ENCODE measurements at places on chromosomes 7 and 10.

- no peak for DNase-seq
Observed at GRCh38 chr7:13407911-13408310, 581.6 kb downstream of the ETV1 start.

- no peak for DNase-seq
Observed at GRCh38 chr10:91347529-91347928, 62.6 kb upstream of the HECTD2 start.

- no peak for DNase-seq
Observed at GRCh38 chr10:34198953-34199352, 616.1 kb downstream of the PARD3 start.

GRCh38 chr7:134632937-134633540 lies 13.6 kb upstream of the BPGM start:
- peak; percentile 76 for DNase-seq

DNA sequence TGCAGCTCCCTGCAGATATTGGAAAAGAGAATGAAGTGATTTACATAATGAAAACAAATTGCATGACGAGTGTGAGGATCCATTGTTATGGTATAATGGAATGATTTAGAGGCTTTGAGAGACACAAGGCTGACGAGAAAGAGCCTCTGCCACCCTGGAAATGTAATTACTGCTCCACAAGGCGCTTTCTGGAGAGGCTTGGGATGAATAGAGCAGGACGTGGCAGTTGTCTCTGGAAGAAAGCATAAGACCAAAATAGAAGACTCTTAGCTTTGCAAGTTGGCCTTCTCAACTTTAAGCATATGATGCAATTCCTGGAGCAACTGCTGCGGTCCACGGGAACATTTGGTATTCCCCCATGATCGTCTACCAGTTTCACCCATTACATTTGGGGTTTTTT lies 181.9 kb upstream of the TCF7L2 start:
- DNase-seq = no peak

DNA sequence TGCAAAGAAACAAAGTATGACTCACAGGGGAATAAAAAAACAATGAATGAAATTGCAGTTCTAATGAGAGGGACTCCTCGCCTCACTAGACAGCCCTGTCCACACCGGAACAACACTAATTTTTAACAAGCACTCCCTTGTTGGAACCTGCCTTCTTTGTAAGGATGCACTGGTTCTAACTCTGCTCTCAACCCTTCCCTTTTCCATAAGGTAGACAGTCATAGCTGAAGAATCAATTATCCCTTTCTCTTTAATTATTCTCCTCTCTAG lies 65.1 kb downstream of the TSPAN12 start:
- DNase-seq = no peak

DNA sequence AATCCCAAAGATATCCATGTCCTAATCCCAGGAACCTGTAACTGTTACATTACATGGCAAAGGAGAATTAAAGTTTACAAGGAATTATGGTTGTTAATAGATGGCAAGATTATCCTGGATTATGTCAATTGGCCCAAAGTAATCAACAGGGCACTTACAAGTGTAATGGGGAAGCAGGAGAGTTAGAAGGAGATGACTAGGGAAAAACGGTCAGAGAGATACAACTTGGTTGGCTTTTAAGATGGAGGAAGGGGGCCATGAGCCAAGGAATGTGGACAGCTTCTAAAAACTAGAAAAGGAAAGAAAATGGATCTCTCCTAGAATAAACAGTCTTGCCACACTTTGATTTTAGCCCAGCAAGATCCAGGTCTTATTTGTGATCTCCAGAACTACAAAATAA lies 3.3 kb downstream of the JMJD1C start:
- no peak for DNase-seq

DNA sequence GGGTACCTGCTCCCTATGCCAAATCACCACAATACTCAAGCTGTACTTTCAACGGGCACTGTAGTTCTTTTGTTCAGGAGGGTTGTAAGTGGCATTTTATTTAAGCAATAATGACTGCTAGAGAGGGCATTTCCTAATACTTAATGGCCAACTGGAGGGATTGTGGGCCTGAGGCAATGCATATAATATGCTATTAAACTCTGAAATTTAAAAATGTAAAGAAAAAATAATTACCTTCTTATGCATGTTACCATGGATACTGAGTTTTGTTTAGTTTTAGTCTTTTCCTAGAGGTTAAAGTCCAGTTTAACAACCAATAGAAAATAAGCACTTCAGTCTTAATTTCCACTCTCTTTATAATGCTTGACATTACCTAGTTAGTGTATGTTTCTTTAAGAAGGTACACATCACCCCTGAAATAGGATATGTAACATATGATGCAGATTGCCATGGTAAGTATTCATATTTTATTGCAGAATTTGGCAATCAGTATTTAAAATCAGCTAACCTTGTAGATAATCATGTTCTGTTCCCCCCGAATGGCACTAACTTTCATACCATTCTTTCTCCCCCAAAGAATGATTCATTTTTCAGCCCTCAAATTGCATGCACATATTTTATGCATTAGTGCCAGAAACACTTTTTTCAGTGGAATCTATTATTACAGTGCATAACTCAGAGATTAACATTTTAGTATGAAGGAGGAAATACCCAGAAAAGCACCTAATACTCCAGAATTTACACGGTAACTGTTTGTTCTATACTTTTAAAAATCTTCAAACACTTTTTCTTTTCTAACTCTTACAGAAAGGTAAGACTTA lies 90.3 kb upstream of the ZNF438 start:
- DNase-seq = no peak

GRCh38 chr7:155490697-155491628 lies 33.0 kb downstream of the EN2 start:
- peak; percentile 35 for DNase-seq

DNA sequence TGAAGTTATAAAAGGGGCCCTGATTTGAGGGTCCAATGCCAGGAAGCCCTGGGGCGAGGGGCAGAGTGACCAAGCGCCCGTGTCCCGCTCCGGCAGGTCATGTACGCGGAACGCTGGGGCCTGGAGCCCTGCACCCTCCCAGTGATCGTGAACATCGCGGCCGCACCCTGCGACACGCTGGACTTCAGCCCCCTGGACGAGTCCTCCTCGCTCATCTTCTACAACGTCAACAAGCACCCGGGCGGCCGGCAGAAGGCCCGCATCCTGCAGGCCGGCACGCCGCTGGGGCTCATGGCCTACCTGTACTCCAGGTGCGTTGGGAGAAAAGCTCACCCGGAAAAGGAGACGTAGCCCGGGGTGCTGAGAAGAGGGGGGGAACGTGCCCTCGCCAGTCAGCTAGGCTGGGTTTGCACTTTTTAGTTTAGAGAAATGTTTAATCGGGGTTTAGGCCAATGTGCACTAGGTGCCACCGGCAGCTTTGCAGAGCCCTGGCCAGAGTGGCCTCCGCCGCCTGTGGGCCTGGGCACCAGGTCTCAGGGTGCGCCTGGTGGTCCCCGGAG lies 22.9 kb upstream of the UTF1 start:
- no peak for DNase-seq

GRCh38 chr7:40698214-40698920 lies 563.6 kb downstream of the SUGCT start:
- DNase-seq = no peak

DNA sequence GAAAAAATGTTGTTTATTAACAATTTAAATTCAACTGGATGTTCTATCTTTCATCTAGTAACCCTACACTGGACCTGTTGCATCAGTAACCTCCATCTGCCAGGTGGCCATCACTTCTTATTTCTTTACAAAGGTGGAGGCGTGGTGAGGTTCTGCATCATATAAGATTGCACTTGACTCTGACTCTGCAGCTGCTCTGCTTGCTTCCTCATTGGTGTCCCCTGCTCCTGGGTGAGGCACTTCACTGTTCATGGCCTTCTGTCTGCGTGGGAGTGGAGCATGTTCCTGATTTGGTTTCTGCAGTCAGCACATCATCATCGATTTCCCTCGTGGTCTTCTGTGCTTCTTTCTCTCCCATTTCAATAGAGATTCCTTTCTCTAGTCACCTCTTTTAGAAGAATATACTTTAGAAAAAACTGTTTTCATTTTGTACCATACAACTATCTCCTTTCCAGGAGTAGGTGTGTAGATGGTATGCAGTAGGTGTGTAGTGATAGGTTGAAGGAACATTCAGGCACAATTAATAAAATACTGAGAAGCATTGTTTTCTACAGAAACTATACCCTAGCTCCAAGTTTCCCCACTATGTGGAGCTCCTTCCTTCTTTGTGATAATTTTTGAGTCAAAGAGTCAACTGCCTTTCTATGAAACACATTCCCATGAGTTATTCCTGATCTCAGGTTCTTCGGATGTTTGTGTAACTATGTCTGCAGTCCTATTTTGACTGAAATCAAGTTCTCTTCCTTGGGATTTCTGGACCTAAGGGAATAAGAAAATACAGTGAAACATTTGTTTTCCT lies 231.7 kb upstream of the CNTNAP2 start:
- DNase-seq = no peak

DNA sequence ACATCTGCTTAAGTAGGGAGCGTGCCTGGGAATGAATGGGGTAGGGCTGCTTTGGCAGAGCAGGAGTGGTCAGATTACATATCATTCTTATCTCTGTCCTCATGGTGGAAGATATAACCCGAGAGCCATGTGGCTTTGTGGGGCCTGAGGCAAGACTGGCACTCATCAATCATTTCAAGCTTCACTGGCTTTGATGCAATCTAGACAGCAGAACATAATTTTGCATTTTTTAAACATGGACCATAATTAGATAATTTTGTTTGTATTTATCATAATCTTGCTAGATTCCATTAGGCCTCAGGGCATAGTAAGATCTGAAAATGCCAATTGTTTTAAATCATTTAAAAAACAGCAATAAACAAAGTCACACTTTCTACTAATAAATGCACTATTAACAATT lies 480.3 kb downstream of the NXPH1 start:
- DNase-seq = no peak

GRCh38 chr7:27249724-27250556 lies 7.3 kb downstream of the EVX1 start:
- DNase-seq = no peak

DNA sequence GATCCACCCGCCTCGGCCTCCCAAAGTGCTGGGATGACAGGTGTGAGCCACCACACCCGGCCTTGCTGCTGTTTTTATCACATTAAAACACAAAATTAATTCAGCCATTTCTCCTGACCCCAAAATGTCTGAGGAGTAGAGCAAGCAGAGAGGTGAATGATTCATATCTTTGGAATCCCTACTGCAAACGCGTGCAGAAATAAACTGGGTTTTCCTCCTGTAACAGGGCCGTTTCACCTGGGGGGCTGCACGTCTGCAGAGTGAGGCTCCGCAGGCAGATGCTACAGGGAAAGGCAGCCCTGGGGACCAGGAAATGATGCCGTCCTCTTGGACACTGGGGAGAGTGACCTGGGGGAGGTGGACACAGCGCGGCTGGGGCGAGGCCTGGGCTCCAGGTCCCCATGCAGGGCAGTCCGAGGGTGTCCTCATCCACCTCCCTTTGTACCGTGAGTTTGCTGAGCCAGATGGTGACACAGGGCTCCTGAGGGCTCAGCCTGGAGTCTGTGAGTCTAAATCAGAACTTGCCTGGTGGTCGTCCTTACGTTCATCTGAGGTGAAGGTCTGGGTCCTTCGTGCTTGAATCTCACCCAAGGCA lies 41.9 kb downstream of the PDGFA start:
- DNase-seq = no peak

DNA sequence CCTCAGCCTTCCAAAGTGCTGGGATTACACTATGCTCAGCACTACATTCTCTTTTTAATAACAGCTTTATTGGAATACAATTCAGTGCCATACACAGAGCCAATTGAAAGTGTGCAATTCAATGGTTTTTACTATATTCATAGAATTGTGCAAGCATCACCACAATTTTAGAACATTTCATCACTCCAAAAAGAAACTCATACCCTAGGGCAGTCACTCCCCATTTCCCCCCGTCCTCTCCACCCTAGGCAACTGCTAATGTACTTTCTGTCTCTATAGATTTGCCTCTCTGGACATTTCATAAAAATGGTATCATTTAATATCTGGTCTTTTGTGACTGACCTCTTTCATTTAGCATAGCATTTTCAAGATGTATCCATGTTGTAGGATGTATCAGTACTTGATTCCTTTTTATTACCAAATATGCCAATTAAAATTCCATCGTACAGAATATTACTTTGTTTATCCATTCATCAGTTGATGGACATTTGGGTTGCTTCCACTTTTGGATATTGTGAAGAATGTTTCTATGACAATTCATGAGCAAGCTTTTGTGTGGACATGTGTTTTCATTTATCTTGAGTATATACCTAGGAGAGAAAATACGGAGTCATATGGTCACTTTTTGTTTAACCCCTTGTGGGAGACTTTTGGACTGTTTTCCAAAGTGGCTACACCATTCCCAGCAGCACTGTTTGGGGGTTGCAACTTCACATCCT lies 6.3 kb upstream of the XPNPEP1 start:
- no peak for DNase-seq

DNA sequence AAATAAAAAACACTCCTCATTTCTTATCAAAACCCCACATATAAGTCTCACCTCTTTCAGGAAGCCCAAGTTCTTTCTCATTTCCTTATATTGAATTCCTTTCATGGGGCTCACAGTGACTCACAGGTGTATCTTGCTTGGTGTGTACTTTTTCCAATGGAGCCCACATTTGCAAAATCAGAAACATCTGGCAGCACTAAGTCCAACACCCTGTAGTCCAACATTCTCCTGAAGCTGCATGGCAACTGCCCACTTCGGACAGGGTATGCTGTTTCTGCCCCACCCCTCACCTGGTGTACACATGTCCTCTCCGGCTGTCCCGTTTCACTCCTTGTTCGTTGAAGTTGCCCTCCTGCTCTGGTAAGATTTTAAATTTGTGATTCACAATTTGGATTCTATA lies 544.1 kb downstream of the SORCS3 start:
- no peak for DNase-seq

- no peak for DNase-seq
Observed at GRCh38 chr7:77420986-77421672, 5.0 kb upstream of the GSAP start.

GRCh38 chr10:7547206-7547605 lies 119.6 kb downstream of the ITIH5 start:
- DNase-seq = no peak

- DNase-seq = no peak
Observed at GRCh38 chr10:94316560-94316959, 46.2 kb downstream of the NOC3L start.

DNA sequence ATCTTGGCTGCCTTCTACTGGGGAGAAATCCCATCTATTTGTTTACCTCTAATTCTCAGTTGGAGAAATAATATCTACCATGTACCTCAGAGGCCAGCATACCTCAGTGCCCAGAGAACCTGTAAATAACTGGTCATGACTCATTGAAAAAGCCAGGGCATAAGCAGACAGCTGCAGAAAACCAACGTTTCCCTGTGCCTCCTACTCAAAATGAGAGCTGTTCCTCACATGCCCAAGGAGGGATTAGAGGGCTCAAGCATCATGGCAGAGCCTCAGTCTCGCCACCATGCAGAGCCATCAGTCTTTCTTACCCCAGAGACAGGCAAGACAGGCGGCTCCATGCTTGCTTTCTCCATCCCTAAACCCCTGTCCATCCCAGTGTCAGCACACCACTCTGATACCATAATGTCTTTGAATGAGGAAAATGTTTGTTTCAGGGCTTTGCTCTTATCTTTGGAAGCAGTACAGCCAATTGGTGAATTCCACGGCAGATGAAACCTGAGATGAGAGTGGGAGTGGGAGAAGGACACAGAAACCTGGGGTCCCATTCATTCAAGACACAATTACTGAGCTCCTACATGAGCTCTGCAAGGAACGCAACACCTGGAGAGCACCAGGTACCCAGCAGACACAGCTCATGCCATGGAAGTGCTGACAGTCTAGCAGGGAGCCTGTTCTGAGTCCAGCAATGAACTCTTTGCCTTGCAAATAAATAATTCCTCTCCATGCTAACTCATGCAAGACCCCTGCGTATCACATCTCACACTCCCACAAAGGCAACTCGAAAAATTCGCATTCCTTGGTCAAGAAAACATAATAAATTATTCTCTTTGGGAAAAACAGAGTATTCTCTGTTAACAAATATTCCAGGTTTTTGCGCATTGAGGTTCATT lies 21.1 kb downstream of the PON1 start:
- DNase-seq = no peak
